ENCODE measurements at places on chromosomes 5 and 9. TPM values are rescaled to one million over a fixed set of nuclear protein-coding genes. Genes with fewer than 3 reads are reported as not detected.

DNA sequence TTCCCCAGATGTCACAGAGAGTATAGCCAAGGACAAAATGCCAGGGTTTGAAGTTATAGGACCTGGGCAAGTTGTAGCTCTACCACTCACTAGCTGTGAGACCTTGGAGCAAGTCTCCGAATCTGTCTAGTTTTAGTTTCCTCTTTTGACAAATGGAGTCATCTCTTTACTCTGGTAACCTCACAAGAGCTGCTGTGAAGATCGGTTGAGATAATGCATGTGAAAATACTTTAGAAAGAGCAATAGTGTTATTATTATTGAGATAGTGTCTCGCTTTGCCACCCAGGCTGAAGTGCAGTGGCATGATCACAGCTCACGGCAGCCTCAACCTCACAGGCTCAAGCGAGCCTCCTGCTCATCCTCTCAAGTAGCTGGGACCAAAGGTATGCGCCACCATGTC is 117.9 kb upstream of the NR5A1 start:
- no peak overlapping the region for H3K4me3 ChIP-seq
- no peak for DNase-seq
- no peaks in the 10 kb centered on the region for H3K27me3 ChIP-seq
- H3K4me1 ChIP-seq, result no peaks in the 10 kb centered on the region

DNA sequence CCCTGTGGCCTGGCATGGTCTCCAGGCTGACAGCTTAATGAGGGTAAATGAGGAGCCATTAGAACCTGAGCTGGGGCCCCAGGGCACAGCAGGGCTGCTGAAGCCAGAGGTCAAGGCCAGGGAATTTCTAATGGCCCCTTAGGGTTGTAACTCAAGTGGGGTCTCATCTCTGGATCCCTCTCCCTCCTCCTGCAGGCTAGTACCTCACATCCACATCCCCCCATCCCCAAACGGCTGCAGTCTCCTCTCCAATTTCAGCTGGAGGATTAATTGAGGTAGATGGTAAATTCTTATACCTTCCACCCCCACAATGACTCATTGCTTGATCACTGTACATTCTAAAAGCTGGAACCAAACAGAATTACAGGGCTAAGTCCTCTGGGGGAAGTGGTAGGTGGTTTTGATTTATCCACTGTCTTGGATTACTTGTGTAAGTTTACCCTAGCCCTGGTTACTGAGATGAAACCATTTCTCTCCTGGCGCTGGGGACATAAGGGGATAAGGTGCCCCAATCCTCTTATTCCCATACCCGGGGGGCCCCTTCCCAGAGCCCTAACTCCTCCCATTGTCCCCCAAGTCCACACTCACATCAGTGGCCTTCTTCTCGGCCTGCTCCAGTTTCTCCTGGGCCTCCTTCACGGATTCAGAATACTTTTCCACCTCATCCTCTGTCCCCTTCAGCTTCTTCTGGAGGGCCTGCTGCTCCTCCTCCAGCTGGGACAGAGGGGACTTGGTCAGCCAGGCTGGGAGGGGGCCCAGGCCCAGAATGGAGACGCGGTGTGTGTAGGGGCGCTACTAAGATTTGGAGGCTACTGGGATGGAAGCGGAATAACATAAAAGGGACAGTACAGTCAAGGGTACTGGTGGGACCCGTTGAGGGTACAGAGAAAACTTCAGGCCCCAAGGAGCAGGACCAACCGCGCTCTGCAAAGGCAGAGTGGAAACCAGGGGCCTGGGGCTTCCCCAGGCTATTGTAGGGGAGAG is 875 bp downstream of the TPM2 start:
- peak overlapping the region; percentile 51 for H3K27ac ChIP-seq
- H3K27me3 ChIP-seq, result no peaks in the 10 kb centered on the region
- H3K4me3 ChIP-seq, result peak overlapping the region; percentile 68
- peaks cover 10% of the 10 kb centered on the region for H3K36me3 ChIP-seq

DNA sequence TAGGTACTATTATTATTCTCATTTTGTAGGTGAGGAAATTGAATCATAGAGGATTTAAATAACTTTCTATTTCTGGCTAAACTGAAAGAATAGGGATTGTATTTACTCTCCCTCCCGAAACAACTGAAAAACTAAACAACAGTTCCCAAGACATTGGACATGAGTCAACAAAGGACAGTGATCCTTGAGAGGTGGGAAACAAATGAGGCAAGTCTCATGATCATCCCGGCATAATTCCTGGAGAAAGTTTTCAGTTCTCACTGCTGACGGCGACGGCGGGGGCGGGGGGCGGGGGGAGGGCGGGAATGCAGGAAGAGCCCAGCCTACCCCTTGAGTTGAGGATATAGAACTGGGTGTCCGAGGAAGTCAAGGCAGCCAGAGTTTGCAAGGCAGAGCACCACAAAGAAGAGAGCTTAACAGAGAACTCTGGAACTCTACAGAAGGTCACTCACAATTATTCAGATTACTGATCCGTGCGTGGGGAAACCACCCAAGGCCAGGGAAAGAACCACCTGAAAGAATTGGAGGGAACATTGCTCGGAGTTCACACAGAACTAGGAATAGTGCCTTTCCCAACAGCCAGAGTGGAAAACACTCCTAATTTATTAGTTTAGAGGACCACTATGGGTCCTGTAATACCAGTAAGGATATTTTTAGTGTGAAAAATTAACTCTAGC is 27.4 kb upstream of the WHRN start:
- no peaks in the 10 kb centered on the region for H3K36me3 ChIP-seq
- H3K27ac ChIP-seq, result no peak overlapping the region

DNA sequence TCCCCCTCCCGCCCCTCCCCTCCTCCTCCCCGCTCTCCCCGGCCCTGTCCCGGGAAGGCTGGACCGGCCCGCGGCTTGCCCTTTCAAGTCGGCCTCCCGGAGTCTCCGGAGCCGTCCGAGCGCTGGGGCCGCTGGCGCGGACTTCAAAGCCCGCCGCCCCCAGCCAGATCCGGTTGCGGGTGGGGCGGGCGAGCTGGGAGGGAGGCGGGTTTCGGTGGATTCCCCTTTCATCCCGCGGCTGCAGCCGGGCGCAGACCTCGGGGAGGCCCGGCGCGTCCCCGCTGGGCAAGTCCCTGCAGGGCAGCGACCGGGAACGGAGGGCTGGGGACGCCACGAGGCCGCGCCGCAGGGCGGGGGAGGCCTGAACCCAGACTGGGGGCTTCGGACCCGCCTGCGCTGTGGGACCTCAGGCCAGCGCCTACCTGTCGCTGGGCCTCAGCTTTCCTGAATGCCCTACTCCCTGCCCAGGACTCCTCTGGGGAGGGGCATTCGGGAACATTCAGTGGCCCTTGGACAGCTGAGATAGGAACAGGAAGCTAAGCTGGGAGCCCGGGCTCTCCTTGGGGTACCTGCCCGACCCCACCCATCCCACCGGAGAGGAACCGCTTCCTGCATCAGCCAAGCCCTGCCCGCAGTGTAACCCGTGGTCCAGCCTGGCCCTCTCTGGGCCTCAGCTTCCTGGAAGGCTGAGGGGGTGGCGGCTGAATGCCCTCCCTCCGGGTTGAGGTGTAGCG is 23.4 kb downstream of the C9orf50 start:
- no peaks in the 10 kb centered on the region for H3K36me3 ChIP-seq
- peak overlapping the region; percentile 79 for H3K27ac ChIP-seq
- peaks cover 17% of the 10 kb centered on the region for H3K27me3 ChIP-seq
- peak overlapping the region; percentile 36 for H3K4me3 ChIP-seq
- H3K4me1 ChIP-seq, result peaks cover 12% of the 10 kb centered on the region
- DNase-seq, result peak; percentile 91

DNA sequence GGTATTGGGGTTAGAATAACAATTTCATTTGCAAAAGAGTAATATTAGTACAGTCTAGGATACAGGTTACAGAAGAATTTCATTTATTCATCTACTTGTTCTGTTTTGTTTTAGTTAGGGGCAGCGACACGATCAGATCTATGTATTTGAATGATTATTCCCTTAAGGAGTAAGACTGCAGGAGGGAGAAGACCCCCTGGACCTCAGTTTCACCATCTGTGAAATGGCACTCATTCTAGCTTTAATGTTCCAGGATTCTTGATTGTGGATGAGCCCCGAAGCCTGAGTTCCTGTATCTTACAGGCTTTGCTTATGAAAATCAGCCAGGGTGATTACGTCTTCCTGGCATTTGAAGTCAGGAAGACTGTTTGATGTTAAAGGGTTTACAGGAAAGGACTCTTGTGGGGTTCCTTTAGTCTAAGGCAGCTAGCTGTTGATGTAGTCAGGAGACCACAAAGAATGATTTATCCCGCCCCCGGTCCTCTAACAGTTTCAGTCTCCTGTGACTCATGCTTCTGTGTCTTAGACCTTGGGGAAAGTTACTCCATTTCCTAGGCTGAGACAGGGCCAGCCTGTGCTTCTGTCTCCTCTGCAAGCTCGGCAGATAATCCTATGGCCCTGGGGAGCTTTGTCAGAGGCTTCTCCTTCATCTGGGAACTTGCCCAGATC is 11.5 kb downstream of the SMIM3 start:
- H3K4me1 ChIP-seq, result peaks cover 10% of the 10 kb centered on the region
- H3K27ac ChIP-seq, result peak overlapping the region; percentile 81
- H3K36me3 ChIP-seq, result peaks cover 3% of the 10 kb centered on the region
- no peak overlapping the region for H3K4me3 ChIP-seq
- peak; percentile 64 for DNase-seq

GRCh38 chr5:79133121-79133656 is 21.6 kb downstream of the BHMT start:
- H3K27me3 ChIP-seq, result no peaks in the 10 kb centered on the region
- peaks cover 10% of the 10 kb centered on the region for H3K4me1 ChIP-seq
- H3K4me3 ChIP-seq, result no peak overlapping the region
- DNase-seq, result no peak

DNA sequence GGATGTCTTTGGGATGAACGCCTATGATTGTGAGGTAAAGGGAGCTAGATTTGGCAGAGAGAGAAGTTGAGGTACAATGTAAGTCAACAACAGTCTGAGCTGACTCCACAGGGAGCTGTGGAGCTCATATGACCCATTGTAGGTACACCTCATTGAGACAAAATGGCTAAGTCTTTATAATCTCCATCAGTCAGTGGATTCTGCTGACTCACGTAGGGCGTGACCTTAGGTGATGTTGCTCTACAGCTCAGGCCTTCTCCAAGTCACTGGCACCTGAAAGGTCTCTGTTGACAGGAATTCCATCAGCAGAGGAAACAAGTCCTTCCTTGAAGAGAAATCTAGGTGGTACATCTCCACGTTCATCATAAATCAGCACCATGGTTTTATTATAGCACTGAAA is 118.2 kb upstream of the PRR16 start:
- no peak overlapping the region for H3K27ac ChIP-seq
- H3K27me3 ChIP-seq, result no peaks in the 10 kb centered on the region
- no peak for DNase-seq
- no peak overlapping the region for H3K4me3 ChIP-seq

Gene CKMT2
- 5.4 TPM for polyA plus RNA-seq

GRCh38 chr5:79613549-79613948 is 1.3 kb downstream of the TENT2 start:
- no peaks in the 10 kb centered on the region for H3K27me3 ChIP-seq
- no peak for DNase-seq
- peaks cover 15% of the 10 kb centered on the region for H3K4me1 ChIP-seq
- peak overlapping the region; percentile 85 for H3K4me3 ChIP-seq

Gene REEP2
- 2.1 TPM for polyA plus RNA-seq

DNA sequence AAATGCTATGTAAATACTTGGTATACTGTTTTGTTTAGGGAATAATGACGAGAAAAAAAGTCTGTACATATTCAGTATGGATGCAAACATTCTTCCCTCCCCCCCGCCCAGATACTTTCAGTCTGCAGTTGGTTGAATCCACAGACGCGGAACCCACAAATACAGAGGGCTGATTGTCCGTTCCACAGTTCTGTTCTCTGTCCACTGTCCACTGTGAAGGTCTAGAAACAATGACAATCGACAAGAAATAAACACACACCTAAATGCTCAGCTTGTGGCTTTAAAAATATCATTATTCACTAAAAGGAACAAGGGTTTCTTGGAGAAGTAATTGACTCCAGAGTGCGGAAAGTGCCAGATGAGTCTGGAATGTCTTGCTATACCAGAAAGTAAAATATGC is 109.1 kb downstream of the TMEM161B start:
- H3K36me3 ChIP-seq, result no peaks in the 10 kb centered on the region
- DNase-seq, result no peak
- H3K27ac ChIP-seq, result no peak overlapping the region
- no peaks in the 10 kb centered on the region for H3K27me3 ChIP-seq

DNA sequence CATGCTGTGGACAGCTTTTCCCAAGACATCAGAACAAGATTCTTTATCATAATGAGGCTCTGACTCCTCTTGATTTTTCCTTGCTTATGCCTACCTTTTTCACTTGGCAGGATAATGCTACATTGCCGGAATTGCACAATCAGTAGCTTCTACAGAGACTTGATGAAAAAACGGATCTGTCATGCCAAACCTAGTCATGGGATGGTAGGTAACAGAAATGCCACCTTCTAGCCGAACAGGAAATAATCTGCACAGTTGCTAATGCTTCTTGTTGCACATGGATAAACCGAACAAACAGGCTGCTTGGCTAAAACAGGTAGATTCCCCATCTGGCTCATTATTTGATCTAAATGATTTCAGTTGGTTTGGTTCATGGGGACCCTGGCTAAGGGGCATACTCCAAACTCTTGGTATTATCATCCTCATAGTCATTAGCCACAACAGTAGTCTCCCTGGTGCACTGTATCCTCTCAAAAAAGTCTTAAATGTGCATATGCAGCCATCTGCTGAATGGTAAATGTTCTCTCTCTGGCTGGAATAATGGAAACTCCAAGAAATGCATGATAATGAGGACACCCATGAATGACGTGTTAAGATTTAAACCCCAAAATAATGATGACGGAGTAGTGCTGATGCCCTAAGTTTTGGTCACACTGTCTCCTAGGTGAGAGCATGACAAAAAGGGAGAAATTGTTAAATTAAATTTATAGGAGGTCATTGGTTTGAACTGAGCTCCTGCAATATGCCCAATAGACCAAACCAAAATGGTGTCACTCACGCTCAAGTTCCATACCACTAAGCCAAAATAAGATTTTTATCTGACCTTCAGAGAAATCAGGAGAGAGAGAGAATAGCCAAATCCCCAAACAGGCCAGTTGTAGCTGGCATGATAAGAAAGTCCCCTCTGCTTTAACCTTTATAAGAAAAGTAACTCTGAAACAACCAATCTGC is 47.0 kb downstream of the RAPGEF1 start:
- H3K4me3 ChIP-seq, result no peak overlapping the region
- no peaks in the 10 kb centered on the region for H3K36me3 ChIP-seq
- H3K27ac ChIP-seq, result no peak overlapping the region
- DNase-seq, result no peak

GRCh38 chr5:137122558-137122957 is 376.6 kb downstream of the SPOCK1 start:
- H3K27me3 ChIP-seq, result no peaks in the 10 kb centered on the region
- H3K36me3 ChIP-seq, result no peaks in the 10 kb centered on the region
- no peak overlapping the region for H3K4me3 ChIP-seq
- no peaks in the 10 kb centered on the region for H3K4me1 ChIP-seq

GRCh38 chr5:104942735-104943134 is 1380.1 kb upstream of the NUDT12 start:
- no peaks in the 10 kb centered on the region for H3K4me1 ChIP-seq
- H3K27me3 ChIP-seq, result no peaks in the 10 kb centered on the region
- H3K4me3 ChIP-seq, result no peak overlapping the region
- H3K36me3 ChIP-seq, result no peaks in the 10 kb centered on the region

- no peak for DNase-seq
- H3K27ac ChIP-seq, result no peak overlapping the region
- no peaks in the 10 kb centered on the region for H3K36me3 ChIP-seq
- H3K4me1 ChIP-seq, result no peaks in the 10 kb centered on the region
- no peaks in the 10 kb centered on the region for H3K27me3 ChIP-seq
- no peak overlapping the region for H3K4me3 ChIP-seq
Observed at GRCh38 chr5:6395621-6396020, 17.3 kb upstream of the MED10 start.

Gene NR6A1
- 1.2 TPM for polyA plus RNA-seq

GRCh38 chr9:93589688-93590087 is 13.3 kb downstream of the PHF2 start:
- no peaks in the 10 kb centered on the region for H3K27me3 ChIP-seq
- DNase-seq, result no peak
- H3K36me3 ChIP-seq, result no peaks in the 10 kb centered on the region
- peaks cover 57% of the 10 kb centered on the region for H3K4me1 ChIP-seq
- H3K4me3 ChIP-seq, result no peak overlapping the region

Gene ANGPTL2
- 34.1 TPM for polyA plus RNA-seq
